Astrocyte of the spinal cord (primary cell): ENCODE measurements at places on chromosomes 11 and 22.

DNA sequence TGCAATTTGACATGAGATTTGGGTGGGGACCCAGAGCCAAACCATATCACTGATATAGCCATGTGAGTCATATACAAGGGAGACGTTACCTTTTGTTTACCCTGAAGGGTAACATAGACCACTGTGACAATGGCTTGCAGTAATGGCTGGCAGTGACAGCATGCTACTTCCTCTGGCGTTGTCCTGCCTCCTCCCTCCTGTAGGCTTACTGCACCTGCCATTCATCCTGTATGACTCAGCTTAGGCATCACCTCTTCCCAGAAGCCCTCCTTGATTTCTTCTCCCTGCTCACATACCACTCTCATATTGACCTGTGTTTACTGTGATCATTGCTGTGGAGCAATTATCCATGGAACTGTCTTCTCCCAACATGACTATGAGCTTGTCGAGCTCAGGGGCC is 12.0 kb upstream of the PVALB start:
- no peak for DNase-seq

DNA sequence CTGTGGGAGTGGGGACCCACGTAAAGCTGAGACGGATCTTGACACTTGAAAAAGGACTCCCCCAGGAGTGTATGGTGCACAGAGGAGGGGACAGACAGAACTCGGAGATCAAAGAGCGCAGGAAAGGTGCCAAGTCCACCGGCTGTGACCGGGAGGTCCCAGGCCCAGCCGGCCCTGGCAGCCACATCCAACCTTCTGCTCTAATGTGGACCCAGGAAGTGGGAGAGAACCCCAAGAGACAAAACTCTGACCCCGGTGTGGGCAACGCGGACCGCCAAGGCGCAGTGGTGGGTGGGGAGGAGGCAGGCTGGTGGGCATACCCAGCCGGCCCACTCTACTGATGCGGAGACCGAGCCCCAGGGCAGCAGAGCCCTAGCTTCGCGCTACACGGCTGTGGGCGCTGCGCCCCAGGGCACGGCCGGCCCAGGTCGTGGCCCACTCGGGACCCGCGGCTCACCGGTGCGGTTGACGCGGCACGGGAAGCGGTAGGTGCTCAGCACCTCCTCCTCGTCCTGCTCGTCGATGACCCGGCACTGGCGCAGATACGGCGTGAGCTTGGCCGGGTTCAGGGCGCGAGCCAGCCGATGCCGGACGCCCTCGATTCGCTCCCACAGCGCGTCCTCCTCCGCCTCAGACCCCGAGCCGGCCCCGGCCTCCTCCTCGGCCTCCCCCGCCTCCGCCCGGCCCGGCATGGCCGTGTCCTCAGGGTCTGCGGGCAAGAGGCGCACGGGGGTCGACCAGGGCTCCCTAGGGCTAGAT is 527 bp downstream of the CARD10 start:
- no peak for DNase-seq

DNA sequence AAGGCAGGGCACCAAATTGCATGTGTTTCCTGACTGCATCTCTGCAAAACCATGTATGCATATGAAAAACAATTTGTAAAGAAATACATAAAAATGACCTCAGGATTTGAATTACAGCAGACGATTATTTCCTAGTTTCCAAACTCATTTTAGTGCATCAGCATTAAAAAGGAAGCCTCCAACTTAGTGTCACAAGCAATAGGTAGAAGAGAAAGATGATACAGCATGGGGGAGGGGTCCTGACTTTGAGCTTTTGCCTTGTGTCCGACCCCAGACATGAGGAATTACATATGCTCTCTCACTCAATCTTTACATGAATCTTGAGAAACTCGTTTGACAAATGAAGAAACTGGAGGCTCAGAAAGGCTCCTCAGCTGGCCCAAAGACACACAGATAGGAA is 294.6 kb upstream of the NARS2 start:
- DNase-seq = no peak

DNA sequence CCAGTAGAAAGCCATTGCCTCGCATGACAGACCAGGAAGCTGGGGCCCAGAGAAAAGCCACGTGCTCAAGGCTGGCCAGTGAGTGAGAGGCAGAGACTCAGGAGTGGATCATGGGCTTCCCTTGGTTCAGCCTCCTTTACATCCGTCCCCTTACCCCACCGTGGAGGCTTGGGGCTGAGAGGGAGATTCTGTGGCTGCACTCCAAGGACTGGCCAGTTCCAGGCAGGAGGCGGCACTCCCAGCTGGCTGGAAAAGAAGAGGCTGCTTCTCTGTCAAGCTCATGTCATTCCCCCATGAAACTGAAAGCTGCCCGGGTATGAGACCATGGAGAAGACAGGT is 6.6 kb upstream of the ASCL2 start:
- DNase-seq = no peak

DNA sequence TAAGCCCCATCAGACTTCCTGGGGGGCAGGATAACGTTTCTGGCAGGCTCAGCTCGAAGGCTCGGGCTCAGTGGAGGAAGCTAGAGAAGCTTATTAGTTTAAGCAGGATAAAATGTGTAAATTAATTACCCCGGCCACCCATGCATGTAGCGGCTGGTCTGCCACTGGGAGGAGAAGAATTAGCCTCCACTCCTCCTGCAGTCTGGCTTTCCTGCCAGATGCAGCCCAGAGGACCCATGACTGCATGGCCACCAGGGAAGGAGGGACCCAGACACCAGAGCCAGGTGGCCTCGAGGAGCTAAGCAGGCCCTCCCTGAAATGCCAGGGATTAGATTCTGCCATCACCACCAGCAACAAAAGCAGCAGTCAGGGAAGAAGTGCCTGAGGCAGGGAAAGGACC is 32.3 kb downstream of the TRIM29 start:
- no peak for DNase-seq

DNA sequence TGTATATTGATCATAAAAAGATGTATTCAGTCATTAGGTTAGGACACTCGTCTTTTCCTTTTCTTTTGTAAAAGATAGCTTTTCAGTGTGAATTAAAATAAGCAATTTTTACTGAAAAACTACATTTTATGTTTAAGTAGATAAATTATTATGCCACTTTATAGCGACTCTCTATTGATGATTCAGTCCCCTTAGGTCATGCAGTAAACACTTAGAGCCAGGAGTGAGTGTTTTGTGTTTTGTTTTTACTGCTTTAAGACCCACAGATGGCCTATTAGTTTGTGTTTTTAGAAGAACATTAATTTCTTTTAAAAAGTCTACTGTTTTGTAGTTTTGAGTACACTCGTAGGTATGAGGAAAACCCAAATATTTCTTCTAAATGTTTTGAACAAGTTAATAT is 86.6 kb downstream of the YAP1 start:
- DNase-seq = no peak

GRCh38 chr11:120334332-120334731 is 1.9 kb upstream of the ARHGEF12 start:
- DNase-seq = no peak

- DNase-seq = no peak
Measured at GRCh38 chr11:34261820-34262219, 96.0 kb downstream of the ABTB2 start.

GRCh38 chr11:925496-926301 is at the start of gene AP2A2:
TSS of gene AP2A2 (plus strand) at chr11:925870. CDS start at chr11:926022, 152 bp downstream.
- DNase-seq = peak; percentile 84

GRCh38 chr22:33529424-33530113 is 390.7 kb downstream of the LARGE1 start:
- peak; percentile 23 for DNase-seq

GRCh38 chr22:48712558-48713271 is 1115.0 kb downstream of the BRD1 start:
- DNase-seq = no peak

GRCh38 chr11:100932474-100933100 is 197.0 kb downstream of the PGR start:
- peak; percentile 56 for DNase-seq
